Nephron progenitor cell (in vitro differentiated cells): ENCODE measurements at places on chromosomes 1 and 21.

GRCh38 chr1:212237651-212238050 is 47.6 kb upstream of the PPP2R5A start:
- no peak for DNase-seq

DNA sequence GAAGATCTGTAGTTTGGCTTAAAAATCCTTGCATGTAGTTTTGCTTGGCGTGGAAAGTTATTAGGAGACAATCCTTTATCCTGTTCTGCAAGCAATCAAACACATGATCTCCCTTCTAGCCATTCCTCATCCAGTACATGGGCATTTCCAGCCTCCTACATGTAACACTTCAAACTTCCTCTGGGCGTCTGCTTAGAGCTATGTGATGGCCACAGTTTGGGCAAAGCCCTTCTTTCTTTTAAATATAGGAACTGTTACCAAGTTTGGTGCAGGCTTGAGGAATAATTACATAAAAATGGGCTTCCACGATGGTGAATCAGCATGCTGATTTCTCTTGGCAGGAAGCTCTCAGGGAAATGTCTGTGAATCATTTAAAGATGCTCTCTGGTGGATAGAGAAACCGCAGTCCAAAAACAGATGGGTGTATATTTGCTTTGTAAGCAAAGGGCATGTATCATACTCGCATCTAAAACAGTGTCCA is 176.9 kb upstream of the FMN2 start:
- no peak for DNase-seq

DNA sequence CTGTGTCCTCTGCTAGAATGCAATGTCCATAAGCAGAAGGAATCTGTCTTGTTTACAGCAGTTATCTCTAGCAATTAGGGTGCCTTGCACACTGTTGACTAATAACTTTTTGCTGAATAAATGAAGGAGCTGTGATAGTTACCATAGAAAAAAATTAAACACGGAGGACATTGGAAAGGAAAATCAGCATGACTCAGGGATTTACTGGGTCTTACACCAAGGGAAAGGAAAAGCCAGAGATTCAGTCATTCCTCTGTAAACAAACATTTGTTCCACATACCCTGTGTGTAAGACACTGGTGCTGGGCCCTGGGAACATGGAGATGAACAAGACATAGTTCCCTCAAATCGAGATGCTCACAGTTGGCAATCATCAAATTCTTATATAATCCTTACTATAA is 183.3 kb downstream of the PTGER3 start:
- no peak for DNase-seq

GRCh38 chr1:214146523-214146922 is 134.4 kb upstream of the SMYD2 start:
- no peak for DNase-seq

DNA sequence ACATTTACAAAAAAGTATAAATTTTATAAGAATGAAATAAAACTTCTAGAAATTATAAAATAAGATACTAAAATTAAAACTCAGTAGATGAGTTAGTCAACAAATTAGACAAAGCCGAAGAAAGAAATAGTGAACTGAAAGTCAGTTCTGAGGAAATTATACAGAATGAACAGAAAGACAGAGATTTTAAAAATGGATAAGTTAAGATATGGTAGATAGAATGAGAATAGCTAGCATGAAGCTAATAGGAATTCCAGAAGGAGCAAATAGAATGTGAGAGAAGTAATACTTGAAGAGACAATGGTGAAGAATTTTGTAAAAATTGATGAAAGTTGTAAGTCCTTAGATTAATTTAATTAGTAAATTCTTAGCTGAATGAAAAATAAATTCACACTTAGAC is 430.4 kb upstream of the RUNX1 start:
- DNase-seq: no peak

GRCh38 chr1:15847100-15847892 is at the start of gene SPEN:
Gene SPEN (plus strand): TSS chr1:15847707. CDS start chr1:15848068, 361 bp downstream.
- DNase-seq: peak; percentile 98

- DNase-seq: peak; percentile 20
Observed at GRCh38 chr1:28147264-28148094, 29.0 kb downstream of the PTAFR start.

DNA sequence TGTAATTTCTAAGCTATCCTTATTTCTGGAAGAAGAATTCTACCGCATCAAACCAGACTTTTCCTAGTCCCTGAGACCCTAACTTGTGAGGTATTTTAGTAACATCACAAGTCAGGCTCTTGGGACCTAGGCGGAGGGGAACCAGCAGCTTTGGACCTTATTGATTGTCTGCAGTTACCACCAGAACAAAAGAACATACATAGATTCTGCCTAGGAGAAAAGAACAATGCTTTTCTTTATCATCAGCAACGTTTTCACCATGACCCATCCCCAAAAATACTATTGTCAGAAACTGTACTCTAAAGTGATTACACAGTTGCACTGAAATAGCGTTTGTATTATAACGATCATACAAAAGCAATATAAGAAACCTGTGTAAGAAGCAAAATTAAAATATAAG is 860.4 kb downstream of the USP25 start:
- no peak for DNase-seq

- no peak for DNase-seq
Observed at GRCh38 chr1:117673405-117673804, 67.6 kb downstream of the TENT5C start.

DNA sequence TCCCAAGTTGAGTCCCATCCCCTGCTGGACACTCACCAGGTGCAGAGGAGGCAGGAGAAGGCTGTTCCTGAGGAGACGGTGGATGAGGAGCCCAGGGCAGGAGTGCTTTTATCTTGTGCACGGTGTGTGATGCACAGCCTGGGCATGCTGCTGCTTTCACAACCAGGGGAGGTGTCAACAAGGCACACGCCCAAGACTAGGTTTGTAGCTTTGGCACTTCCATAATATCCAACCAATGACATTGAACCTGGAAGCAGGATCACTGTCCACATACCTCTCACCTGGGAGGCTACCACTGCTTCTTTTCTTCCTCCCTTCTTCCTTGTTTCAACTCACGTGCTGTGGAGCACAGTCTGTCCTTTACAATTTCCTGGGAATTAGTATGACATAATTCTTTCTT is at the start of gene LCE3D:
Gene LCE3D (minus strand): TSS at position 84 of the 400 bp plus-strand sequence. CDS start 580 bp downstream, outside the sequence.
- DNase-seq: no peak

GRCh38 chr1:234214911-234215892 is 158.1 kb upstream of the COA6 start:
- DNase-seq: peak; percentile 21

- DNase-seq: no peak
Observed at GRCh38 chr1:222886878-222887351, 72.1 kb downstream of the DISP1 start.

GRCh38 chr1:186735463-186735862 is 55.2 kb upstream of the PTGS2 start:
- no peak for DNase-seq

DNA sequence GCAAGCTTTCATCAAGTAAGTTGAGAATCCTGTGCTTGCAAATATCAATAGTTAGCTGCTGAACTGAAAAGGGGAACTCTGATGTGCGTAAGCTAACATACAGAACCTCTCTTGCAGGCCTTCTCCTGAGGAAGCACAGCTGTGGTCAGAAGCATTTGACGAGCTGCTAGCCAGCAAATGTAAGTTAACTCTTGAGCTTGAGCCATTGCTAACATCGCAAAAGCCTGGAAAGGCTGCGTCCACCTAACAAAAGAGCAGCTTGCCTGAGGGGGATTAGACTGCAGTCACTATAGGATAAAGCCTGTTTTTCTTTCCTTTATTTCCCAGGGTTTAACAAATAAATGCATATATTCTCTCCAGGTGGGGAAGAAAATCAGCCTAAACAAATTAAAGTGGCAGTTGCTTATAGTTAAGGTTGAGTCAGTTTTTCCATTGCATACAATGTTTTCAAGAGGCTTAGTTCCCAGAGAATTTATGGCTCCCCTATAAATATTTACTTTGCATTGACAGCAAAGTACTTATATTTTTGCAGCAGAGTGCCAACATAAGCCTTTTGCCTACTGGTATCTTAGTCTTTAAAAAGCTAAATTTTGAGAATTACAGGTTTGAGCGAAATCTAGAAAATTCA is 1.5 kb downstream of the RGS2 start:
- DNase-seq: peak; percentile 7

- DNase-seq: no peak
Observed at GRCh38 chr1:218299416-218299815, 14.3 kb downstream of the RRP15 start.

- DNase-seq: no peak
Observed at GRCh38 chr1:10031461-10031860, 1.3 kb upstream of the UBE4B start.

- DNase-seq: no peak
Observed at GRCh38 chr1:181335631-181336030, 147.7 kb upstream of the CACNA1E start.

- no peak for DNase-seq
Observed at GRCh38 chr1:177282976-177283375, 112.2 kb downstream of the BRINP2 start.

DNA sequence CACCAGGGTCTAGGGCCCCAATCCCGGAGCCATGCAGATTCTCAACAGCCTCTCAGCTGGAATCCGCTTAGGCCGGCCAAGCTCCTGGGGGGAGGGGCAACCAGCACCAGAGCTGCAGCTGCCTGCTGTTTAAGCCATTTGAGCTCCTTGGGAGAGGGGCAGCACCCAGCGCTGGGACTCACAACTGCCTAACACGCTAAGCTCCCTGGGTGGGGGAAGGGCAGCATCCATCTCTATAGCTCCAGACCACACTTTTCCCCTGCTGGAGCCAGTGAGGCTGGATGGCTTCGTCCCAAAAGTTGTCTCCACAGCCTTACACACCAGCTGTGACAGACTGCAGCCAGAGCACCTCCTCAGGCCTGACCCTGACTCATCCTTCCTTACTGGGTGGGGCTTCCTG is 6.9 kb upstream of the PTGFR start:
- peak; percentile 22 for DNase-seq

- DNase-seq: no peak
Observed at GRCh38 chr1:65068202-65069010, 79.6 kb upstream of the AK4 start.

GRCh38 chr1:147273409-147274336 is 31.2 kb downstream of the CHD1L start:
- peak; percentile 7 for DNase-seq

DNA sequence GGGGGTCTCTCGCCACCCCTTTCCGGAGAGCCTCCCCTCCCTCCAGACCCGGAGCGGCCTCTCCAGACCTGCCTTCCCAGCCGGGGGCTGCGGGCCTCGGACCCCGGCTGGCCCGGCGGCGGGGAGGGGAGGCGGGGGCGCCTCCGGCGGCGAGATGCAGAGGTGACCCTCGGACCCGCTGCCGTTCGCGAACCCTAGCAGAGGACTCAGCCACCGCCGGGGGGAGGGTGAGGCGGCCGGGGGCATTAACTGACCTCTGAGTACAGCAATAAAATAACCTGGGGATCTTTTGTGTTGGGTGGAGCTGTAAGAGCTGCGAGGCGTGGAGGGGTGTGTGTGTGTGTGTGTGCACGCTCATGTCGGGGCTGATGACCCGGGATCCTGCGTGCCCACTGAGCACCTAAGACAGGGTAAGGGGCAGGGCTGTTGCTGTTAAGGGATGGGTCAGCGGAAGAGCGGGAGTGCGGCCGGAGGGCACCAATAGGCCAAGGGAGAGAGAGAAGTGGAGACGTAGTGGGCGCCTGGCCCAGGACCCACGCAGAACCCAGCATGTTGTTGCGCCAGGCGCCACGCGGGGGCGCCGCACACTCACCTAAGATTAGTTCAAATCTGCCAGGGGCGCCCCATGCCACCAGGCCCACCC is 6.3 kb downstream of the HAPLN2 start:
- peak; percentile 78 for DNase-seq

DNA sequence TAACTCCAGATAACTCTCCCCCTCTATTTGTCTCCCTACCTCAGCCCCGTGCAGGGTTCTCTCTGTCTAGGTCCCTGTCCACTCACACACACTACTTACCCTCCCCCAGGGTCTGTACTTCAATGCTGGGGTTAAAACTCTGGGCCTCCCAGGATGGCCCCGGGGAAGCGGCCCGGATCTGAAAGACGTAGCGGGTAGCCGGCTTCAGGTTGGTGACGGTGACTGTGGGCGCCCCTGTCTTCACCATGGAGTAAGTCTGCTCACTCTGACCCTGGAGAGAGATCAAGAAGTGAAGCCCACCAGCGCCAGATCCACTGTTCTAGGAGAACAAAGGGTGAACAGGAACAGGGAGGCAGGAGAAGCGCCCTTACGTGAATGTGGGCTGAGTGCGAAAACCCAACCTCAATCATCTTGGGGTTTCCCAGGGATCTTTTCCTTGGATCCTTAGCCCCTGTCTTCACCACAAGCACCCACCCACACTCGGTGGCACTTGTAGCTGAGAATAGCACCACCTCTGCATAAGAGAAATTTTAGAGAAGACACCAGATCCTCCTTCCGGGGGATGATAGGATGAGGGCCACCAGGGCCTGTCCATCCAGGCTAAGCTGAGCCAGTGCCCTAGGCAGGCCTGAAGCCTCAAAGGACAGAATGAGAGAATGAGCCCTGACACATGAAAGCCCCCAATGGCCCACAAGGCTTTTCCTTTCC is 33.5 kb downstream of the EPHA10 start:
- DNase-seq: no peak

DNA sequence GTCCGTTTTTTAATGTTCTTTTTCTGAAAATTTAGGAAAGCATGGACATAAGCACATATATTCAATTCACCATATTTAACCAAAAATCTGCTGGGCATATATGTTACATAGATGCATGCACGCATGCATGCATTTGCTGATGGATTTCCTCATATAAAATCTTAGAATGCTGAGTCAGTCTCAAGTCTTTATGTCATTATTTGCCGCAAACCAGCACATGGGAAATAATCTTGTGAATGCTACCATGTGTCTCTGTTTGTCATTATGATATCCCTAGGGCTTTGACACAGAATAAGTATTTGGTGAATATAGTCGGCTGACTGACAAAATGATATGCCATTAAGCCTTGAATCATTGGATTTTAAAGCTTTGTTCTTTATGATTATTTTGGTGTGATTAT is 776.5 kb downstream of the KCNT2 start:
- no peak for DNase-seq

DNA sequence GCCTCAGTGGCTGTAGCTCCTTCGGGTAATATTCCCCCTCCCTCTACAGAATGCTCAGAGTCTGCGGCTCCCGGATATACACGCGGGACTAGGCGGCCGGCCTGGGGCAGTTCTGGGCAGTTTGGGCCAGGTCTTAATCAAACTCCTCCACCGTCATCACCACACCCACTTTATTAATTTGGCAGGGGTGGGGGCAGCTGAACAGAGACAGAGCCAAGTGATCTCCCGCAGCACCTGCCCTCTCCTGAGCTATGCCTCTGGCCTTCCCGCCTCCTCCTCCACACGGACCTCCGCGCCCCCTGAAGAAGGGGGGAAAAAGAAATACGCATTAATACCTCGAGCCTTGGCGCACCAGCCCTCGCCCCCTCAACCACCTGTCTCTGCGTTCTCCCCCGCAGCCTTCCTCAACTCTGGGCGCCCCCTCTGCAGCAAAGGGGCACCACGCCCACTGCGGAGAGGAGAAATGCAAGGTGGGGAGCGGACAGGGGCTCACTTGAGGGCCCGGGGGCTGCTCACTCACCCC is 42.6 kb downstream of the CD34 start:
- no peak for DNase-seq

- peak; percentile 10 for DNase-seq
Observed at GRCh38 chr1:228340686-228341449, 65.8 kb downstream of the TRIM11 start.

GRCh38 chr1:110433803-110434202 is 17.1 kb upstream of the PROK1 start:
- peak; percentile 44 for DNase-seq

GRCh38 chr1:229694053-229694693 is 68.1 kb downstream of the URB2 start:
- peak; percentile 35 for DNase-seq

- no peak for DNase-seq
Observed at GRCh38 chr1:190456129-190456528, 21.5 kb downstream of the BRINP3 start.
